Lung microvascular endothelial cell (primary cell): ENCODE measurements at places on chromosomes 2 and 18. TPM values are rescaled to one million over a fixed set of nuclear protein-coding genes. Genes with fewer than 3 reads are reported as not detected.

The ZBTB7C gene
- total RNA-seq, result under 0.01 TPM in 1 of 2 replicates, not detected in the other

The KCNK3 gene
- total RNA-seq, result not detected in 2 replicates

The KLHL41 gene
- total RNA-seq, result under 0.01 and 0.20 TPM in 2 replicates

The C2orf72 gene
- total RNA-seq, result 2.0 and 3.4 TPM in 2 replicates

The SAG gene
- not detected in 2 replicates for total RNA-seq

The FBXO41 gene
- total RNA-seq, result under 0.01 and 0.22 TPM in 2 replicates

The CRYGA gene
- not detected in 2 replicates for total RNA-seq

The PROM2 gene
- 0.20 and 0.22 TPM in 2 replicates for total RNA-seq

The SMYD1 gene
- total RNA-seq, result not detected in 2 replicates

The KCNS3 gene
- 0.20 and 0.65 TPM in 2 replicates for total RNA-seq

The WNT10A gene
- total RNA-seq, result not detected in 2 replicates

The ECEL1 gene
- total RNA-seq, result under 0.01 TPM in 1 of 2 replicates, not detected in the other

The SP100 gene
- total RNA-seq, result 64.9 and 77.8 TPM in 2 replicates

The CFAP65 gene
- total RNA-seq, result not detected in 2 replicates

The KATNAL2 gene
- total RNA-seq, result 0.40 and 0.44 TPM in 2 replicates

The AOX1 gene
- 0.20 and 6.1 TPM in 2 replicates for total RNA-seq

The IL36A gene
- total RNA-seq, result not detected in 2 replicates

The IL37 gene
- not detected in 2 replicates for total RNA-seq

The MBP gene
- total RNA-seq, result 3.5 and 6.9 TPM in 2 replicates

The CCBE1 gene
- total RNA-seq, result under 0.01 and 0.22 TPM in 2 replicates

The ZRANB3 gene
- total RNA-seq, result 3.8 and 4.1 TPM in 2 replicates

The RAX gene
- not detected in 2 replicates for total RNA-seq

The LRP1B gene
- under 0.01 TPM in 1 of 2 replicates, not detected in the other for total RNA-seq

The CCDC121 gene
- 1.1 and 2.6 TPM in 2 replicates for total RNA-seq

The HOXD13 gene
- total RNA-seq, result not detected in 2 replicates

The SULT1C2 gene
- not detected in 2 replicates for total RNA-seq

The DLX1 gene
- not detected in 2 replicates for total RNA-seq

The C2orf78 gene
- not detected in 2 replicates for total RNA-seq

The INO80C gene
- 6.5 and 12.9 TPM in 2 replicates for total RNA-seq

The ACOXL gene
- not detected in 2 replicates for total RNA-seq

The RNU2-63P gene
- 70.8 and 139 TPM in 2 replicates for total RNA-seq

The CPO gene
- not detected in 2 replicates for total RNA-seq

The MAP2 gene
- 0.79 and 8.1 TPM in 2 replicates for total RNA-seq

The NEB gene
- total RNA-seq, result 0.65 and 0.99 TPM in 2 replicates

The CRYGC gene
- not detected in 2 replicates for total RNA-seq

The REG1B gene
- not detected in 2 replicates for total RNA-seq

The RAB6C gene
- under 0.01 TPM in 2 replicates for total RNA-seq

The TTN gene
- 0.60 and 1.3 TPM in 2 replicates for total RNA-seq

The PCARE gene
- total RNA-seq, result not detected in 2 replicates

The CIB4 gene
- total RNA-seq, result not detected in 2 replicates

The HOXD8 gene
- total RNA-seq, result 15.5 and 27.4 TPM in 2 replicates

The AQP12B gene
- total RNA-seq, result not detected in 2 replicates

The RAB27B gene
- under 0.01 TPM in 1 of 2 replicates, not detected in the other for total RNA-seq

The PDE11A gene
- total RNA-seq, result under 0.01 TPM in 1 of 2 replicates, not detected in the other

The SPATS2L gene
- 5.4 and 11.8 TPM in 2 replicates for total RNA-seq

The AFG3L2 gene
- 29.4 and 31.7 TPM in 2 replicates for total RNA-seq
